ENCODE measurements at places on chromosomes 16 and 17.

DNA sequence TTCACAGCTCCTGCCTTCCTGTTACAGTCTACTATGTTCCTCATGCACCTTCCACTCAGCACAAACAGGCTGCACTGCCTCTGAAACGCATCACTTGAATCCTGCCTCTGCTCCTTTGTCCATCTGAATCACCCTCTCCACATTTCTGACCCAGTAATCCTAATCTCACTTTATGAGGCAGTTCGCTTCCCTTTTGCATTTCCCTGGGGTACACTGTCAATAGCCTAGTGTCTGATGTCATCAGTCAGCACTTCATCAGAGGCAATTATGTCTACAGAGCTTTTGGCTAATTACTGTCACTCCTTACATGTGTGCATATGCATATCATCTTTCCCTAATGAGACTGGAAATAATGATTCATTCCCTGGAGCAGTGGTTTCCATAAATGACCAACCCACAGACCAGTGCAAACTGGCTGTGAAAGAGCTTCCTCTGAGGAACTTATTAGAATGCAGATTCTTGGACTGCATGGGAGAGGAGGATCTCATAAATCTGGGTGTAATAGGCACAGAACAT is 23.6 kb downstream of the CA4 start:
- peak overlapping the region; percentile 63 for H3K4me3 ChIP-seq
- no peaks in the 10 kb centered on the region for H3K36me3 ChIP-seq
- peak overlapping the region; percentile 96 for H3K27ac ChIP-seq
- DNase-seq, result no peak

GRCh38 chr17:47225436-47225858 is 16.3 kb downstream of the MYL4 start:
- peaks cover 2% of the 10 kb centered on the region for H3K4me1 ChIP-seq
- H3K36me3 ChIP-seq, result peaks cover 27% of the 10 kb centered on the region
- peaks cover 4% of the 10 kb centered on the region for H3K27me3 ChIP-seq
- no peak overlapping the region for H3K27ac ChIP-seq

- DNase-seq, result no peak
- no peaks in the 10 kb centered on the region for H3K27me3 ChIP-seq
- no peaks in the 10 kb centered on the region for H3K36me3 ChIP-seq
- H3K4me1 ChIP-seq, result peaks cover 4% of the 10 kb centered on the region
- H3K4me3 ChIP-seq, result no peak overlapping the region
These were observed 51.4 kb downstream of the MFSD11 start for GRCh38 chr17:76789235-76789788.

DNA sequence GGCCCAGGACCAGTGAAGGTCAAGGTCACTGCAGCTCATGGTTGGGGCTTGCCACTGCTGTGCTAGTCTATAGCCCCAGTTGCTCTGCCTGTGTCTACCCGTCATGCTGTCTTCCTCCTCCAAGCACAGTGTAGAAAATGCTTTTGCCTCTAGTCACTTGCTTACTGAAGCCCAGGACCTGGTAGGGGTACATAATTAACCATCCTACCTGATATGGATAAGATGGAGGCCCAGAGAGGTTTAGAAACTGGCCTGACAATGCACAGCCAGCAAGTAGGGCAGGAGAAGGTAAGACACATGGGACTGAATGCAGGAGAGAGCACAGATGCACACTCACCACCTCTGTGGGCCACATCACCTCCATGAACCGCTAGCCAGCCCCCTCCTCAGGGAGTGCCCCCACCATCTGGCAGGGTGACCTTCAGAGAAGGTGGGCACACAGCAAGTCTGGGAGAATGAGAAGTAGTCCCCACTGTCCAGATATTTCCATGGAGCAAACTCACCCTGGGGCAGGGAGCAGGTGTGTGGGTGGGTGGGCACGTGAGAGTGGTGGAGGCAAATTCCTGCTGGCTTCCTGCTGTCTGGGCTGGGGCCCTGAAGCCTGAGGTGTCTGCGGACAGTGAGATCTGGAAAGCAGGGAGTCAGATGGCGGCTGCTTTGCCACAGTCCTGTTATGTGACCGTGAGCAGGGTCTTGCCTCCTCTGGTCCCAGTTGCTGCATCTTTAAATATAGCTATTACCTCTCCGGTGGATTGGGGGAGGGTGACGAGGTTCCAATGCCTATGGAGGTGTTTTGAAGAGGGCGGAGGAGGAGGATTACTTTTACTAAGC is 1.0 kb downstream of the CX3CL1 start:
- H3K4me1 ChIP-seq, result peaks cover 5% of the 10 kb centered on the region
- no peak overlapping the region for H3K27ac ChIP-seq
- no peak overlapping the region for H3K4me3 ChIP-seq
- H3K27me3 ChIP-seq, result peaks cover 5% of the 10 kb centered on the region

- no peak for DNase-seq
- no peaks in the 10 kb centered on the region for H3K27me3 ChIP-seq
- no peaks in the 10 kb centered on the region for H3K36me3 ChIP-seq
- no peak overlapping the region for H3K27ac ChIP-seq
- H3K4me1 ChIP-seq, result no peaks in the 10 kb centered on the region
These were observed 601.5 kb upstream of the SOX9 start for GRCh38 chr17:71519285-71519684.

DNA sequence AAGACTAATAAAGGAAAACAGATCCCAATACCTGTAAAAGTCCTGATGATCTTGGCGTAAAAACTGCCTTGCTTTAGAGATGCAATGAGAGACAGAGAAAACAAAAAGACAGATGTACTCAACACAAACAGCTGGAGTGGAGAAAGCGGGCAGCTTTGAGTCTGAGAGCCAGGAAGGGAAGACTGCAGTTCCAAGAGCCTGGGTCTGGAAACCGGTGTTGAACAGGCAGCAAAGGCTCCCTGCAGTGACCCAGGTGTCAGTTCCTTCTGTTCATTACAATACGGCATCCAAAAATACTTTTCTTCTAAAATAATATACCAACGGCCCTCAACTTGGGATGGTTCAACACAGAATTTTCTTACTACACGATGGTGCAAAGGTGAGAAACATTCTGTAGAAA is 29.6 kb downstream of the VPS53 start:
- no peak for DNase-seq
- no peaks in the 10 kb centered on the region for H3K27me3 ChIP-seq
- H3K36me3 ChIP-seq, result peaks cover 6% of the 10 kb centered on the region
- no peak overlapping the region for H3K27ac ChIP-seq
- H3K4me1 ChIP-seq, result peaks cover 10% of the 10 kb centered on the region
- no peak overlapping the region for H3K4me3 ChIP-seq

DNA sequence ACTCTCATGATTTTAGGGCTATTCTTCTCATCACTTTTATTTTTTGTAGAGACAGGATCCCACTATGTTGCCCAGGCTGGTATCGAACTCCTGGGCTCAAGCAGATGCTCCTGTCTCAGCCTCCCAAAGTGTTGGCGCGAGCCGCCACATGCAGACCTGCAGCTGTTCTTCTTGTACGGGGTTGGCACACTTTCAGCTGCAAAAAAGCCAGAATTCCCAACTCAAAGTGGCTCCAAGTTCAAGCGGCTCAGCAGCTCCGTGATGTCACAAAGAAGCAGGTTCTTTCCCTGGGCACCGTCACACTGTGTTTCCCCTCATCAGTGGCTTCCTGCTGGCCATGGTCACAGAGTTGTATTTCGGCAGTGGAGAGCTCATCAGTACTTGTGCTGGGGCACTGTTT is 6.7 kb upstream of the SBK1 start:
- H3K4me1 ChIP-seq, result peaks cover 12% of the 10 kb centered on the region
- no peak overlapping the region for H3K4me3 ChIP-seq
- peaks cover 12% of the 10 kb centered on the region for H3K27me3 ChIP-seq
- H3K27ac ChIP-seq, result no peak overlapping the region
- no peak for DNase-seq

GRCh38 chr16:9527976-9528375 is 436.5 kb downstream of the HAPSTR1 start:
- no peak for DNase-seq
- H3K27ac ChIP-seq, result no peak overlapping the region
- H3K27me3 ChIP-seq, result no peaks in the 10 kb centered on the region
- no peak overlapping the region for H3K4me3 ChIP-seq
- peaks cover 4% of the 10 kb centered on the region for H3K36me3 ChIP-seq
- peaks cover 9% of the 10 kb centered on the region for H3K4me1 ChIP-seq

DNA sequence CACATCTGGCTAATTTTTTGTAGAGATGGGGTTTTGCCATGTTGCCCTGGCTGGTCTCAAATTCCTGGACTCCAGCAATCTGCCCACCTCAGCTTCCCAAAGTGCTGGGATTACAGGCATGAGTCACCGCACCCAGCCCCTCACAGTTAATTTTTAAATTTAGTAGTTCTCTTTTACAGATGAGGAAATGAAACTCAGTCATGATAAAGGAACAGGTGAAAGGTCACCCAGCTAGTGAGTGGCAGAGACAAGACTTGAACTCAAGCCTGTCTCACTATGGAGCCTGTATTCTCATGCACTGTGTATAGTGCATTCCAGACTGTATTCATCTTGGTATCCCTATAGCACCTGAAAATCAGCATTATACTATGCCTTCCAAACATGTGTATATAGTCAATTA is 77.1 kb upstream of the WSB1 start:
- no peaks in the 10 kb centered on the region for H3K4me1 ChIP-seq
- no peak overlapping the region for H3K27ac ChIP-seq
- peaks cover 2% of the 10 kb centered on the region for H3K27me3 ChIP-seq
- H3K4me3 ChIP-seq, result no peak overlapping the region
- DNase-seq, result no peak
- H3K36me3 ChIP-seq, result no peaks in the 10 kb centered on the region

DNA sequence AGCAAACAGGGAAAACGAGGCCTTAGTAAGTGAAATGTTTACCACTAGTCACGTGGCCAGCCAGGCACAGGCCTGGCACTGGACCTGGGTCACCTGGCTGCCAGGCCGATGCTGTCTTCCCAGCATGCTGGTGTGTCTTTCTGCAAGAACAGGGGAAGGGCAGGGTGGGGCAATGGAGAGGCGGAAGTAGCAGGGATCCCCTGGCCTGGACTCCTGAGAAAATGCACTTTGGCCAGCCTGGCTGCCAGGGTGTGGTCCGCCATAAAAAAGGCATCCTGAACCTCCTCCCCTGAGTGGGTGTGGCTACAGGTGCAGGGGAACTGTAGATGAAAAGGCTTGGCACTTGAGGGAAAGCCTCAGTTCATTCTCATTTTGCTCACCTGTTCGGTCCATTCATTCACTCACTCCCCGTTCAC is 1.0 kb upstream of the ANKRD40CL start:
- H3K4me1 ChIP-seq, result peaks cover 23% of the 10 kb centered on the region
- no peak for DNase-seq
- H3K4me3 ChIP-seq, result no peak overlapping the region
- no peak overlapping the region for H3K27ac ChIP-seq
- no peaks in the 10 kb centered on the region for H3K36me3 ChIP-seq
- no peaks in the 10 kb centered on the region for H3K27me3 ChIP-seq

GRCh38 chr16:51095890-51096626 is 55.0 kb downstream of the SALL1 start:
- H3K4me3 ChIP-seq, result no peak overlapping the region
- no peak overlapping the region for H3K27ac ChIP-seq
- H3K36me3 ChIP-seq, result no peaks in the 10 kb centered on the region
- no peak for DNase-seq
- no peaks in the 10 kb centered on the region for H3K4me1 ChIP-seq

Data from glutamatergic neuron (in vitro differentiated cells).